Upper lobe of left lung (tissue), 6 donors: ENCODE measurements at places on chromosomes 13 and 19. TPM values are rescaled to one million over a fixed set of nuclear protein-coding genes. Genes with fewer than 3 reads are reported as not detected.

STARD13 gene
- 63.3 TPM for total RNA-seq

- H3K4me1 ChIP-seq, result no peaks in the 10 kb centered on the region
- DNase-seq, result no peak
- no peaks in the 10 kb centered on the region for H3K36me3 ChIP-seq
- H3K4me3 ChIP-seq, result no peak overlapping the region
Measured at GRCh38 chr13:107764046-107764445, 451.3 kb downstream of the LIG4 start.

DNA sequence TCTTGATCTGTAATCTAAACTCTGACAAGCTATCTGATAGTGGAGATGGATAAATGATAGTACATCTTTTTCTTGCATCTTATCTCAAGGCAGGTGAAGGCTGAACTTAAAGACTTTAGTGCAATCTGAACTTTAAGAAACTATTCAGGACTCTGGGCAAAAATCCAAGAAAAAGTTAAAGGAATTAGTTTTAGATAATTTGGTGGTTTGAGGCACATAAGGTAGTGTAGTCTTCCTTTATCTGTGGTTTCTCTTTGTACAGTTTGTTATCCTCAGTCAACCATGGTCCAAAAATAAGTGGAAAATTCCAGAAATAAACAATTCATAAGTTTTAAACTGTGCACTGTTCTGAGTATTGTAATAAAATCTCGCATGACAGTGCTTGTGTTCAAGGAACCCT, 172.9 kb downstream of the UGGT2 start:
- DNase-seq, result no peak
- H3K27ac ChIP-seq, result no peak overlapping the region
- no peaks in the 10 kb centered on the region for H3K36me3 ChIP-seq
- no peaks in the 10 kb centered on the region for H3K4me1 ChIP-seq

- H3K27me3 ChIP-seq, result no peaks in the 10 kb centered on the region
- H3K27ac ChIP-seq, result no peak overlapping the region
- no peak overlapping the region for H3K4me3 ChIP-seq
- no peak for DNase-seq
Measured at GRCh38 chr19:55958356-55958755, 10.7 kb downstream of the NLRP8 start.

DNA sequence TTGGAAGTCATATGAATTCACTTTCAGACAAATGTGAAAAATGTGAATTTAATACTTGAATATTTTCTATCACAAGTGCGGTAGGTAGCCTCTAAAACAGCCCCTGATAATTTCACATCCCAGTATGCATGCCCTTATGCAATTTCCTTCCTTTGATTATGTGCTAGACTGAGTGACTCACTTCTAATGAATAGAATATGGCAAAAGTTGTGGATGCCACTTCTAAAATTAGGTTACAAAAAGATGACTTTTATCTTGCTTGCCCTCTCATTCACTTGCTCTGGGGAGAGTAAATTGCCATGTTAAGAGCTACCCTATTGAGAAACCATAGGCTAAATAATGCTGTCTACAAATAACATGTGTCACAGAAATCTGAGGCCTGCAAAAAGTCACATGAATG, 402.5 kb upstream of the PCDH9 start:
- no peak overlapping the region for H3K27ac ChIP-seq
- H3K4me3 ChIP-seq, result no peak overlapping the region
- no peaks in the 10 kb centered on the region for H3K27me3 ChIP-seq
- H3K36me3 ChIP-seq, result no peaks in the 10 kb centered on the region
- no peaks in the 10 kb centered on the region for H3K4me1 ChIP-seq
- DNase-seq, result no peak
